ENCODE measurements at places on chromosomes 12 and 14.

DNA sequence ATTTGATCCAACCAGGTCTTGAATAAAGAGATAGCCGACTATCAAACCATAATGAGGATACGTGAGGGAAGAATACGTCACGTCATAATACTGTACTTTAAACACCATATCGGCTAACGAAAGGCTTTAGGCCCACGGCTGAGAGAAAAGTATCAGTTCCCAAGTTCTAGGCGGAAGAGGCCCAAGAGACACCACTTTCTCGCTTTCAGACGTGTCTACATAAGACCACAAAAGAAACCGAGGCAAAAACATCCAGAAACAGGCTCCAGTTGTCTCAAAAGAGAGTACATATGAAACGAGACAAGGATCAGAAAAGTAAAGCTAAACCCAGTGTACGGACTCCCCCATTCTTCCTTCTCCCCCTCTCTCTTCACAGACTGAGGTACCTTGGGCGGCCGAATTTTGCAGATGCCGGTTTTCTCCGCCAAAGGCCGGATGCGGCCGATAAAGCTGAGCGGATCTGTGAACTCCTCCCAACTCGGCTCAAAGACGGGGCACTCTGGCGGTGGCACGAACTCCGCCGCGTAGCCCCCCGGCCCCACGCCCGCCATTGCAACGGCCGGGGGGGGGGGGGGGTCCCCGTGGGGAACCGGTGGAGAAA is 479 bp downstream of the KDM5A start:
- peak; percentile 47 for DNase-seq

DNA sequence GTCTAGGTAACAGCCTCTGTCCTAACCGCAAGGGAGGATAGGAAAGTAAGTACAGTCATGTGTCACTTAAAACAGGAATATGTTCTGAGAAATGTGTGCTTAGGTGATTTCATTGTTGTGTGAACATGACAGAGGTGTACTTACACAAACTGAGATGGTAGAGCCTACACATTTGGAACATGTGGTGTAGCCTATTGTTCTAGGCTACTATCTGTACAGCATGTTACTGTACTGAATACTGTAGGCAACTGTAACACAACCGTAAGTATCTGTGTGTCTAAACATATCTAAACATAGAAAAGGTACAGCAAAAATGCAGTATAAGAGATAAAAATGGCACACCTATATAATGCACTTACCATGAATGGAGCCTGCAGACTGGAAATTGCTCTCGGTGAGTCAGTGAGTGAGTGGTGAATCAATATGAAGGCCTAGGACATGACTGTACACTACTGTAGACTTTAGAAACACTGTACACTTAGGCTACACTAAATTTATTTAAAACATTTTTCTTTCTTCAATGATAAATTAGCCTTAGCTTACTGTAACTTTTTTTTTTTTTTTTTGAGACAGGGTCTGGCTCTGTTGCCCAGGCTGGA is 13.2 kb upstream of the MDM2 start:
- no peak for DNase-seq

- DNase-seq = no peak
Measured at GRCh38 chr14:65357113-65357512, 55.4 kb upstream of the FUT8 start.

- no peak for DNase-seq
Measured at GRCh38 chr14:69270795-69271708, 11.1 kb downstream of the GALNT16 start.
